Activated CD4-positive, alpha-beta T cell treated with anti-CD3 and anti-CD28 coated beads, Interleukin-10, Interleukin-2, amounts not matched to agents 100 ng/mL and 50 ng/mL, durations not matched to agents 16 hours and 8 hours (primary cell): ENCODE measurements at places on chromosomes 6 and 20.

DNA sequence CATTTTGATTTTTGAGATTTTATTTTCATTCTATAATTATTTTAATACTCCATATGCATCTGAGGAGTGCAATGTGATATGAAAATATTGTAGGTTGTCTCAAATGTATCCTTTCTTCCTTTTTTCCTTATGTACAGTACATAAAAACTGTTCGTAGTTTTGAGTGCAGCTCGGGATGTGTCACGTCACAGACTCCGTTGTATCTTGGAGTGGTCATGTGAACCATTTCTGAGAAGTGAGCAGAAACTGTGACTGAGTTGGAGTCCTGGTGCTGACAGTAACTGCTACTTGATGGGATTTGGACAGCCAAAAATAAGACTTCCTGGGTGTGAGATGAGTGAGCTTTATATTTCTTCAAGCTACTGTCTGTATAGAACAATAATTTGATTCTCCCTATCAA lies 761.4 kb upstream of the MAN1A1 start:
- DNase-seq: no peak

DNA sequence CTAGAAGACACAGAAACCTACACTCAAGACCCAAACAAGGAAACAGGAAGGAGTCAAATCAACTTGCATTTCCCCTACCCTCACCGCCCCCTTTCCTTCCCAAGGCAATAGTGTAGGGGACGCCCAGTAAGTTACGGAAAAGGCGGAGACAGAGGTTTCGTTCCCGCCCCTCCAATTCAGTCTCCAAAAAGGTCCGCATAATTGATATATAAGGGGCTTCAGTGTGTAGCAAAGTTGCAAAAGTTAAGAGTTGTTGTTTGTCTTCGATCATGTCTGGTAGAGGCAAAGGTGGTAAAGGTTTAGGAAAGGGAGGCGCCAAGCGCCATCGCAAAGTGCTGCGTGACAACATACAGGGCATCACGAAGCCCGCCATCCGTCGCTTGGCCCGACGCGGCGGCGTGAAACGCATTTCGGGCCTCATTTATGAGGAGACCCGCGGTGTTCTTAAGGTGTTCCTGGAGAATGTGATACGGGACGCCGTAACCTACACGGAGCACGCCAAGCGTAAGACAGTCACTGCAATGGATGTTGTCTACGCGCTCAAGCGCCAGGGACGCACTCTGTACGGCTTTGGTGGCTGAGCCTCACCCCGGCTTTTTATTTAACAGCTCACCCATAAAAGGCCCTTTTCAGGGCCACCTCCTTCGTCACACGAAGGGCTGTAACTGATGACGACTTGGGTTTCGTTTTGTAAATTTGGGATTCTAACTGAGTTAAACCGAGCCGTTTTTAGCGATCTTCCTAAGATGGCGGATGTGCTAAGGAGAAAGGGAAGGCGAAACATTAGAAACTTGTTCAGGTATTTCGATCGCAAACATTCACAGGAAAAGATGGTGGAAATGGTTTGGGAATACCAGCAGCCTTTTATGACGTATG lies 124.6 kb upstream of the BTN3A2 start:
- DNase-seq: peak; percentile 95

DNA sequence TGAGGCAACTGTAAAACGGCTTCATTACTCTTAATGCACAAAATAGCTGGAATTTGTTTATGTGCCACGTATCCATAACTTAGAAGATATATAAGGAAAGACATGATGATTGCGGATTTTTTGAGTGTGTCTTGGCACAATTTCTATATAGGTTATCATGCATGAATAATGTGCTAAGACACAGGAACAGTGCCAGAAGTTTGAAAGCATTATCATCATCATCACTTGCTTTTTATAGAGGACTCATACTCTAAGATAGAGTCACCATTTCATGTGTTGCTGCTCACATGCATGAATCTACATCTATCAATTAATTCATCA lies 113.4 kb downstream of the ELOVL4 start:
- DNase-seq: no peak

- DNase-seq: no peak
Observed at GRCh38 chr6:82795940-82796339, 269.7 kb downstream of the UBE3D start.

DNA sequence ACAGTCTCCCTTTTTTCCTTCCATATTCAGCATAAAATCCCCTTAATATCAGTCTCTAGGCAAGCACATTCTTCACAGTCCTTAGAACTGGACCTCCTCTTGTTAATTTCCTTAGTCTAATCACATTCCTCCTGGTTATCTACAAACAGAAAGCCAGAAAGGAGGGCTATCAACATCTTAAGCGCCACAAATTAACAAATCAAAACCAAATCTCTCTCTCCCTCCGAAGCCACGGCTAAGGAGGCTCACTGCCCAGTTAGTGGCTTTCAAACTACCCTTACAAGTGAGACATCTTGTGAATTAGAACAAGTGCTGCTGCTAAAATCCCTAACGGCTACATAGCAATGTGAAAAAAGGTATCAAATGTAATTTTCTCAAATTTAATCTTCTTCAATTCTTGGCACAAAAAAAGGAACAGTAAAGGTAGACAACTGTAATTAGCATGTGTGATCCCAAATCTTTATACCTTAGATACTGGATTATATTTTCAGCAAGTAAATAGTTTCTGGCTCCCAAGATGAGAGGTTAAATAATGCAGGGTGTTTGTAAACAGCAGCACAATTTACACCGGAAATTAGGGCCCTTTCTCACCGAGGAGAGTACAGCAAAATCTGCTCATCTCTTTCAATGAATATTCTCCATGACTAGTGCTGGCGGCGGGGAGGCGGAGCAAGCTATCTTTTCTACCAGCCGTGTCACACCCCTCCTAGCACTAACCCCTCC lies 1.4 kb upstream of the TRIM39 start:
- DNase-seq: peak; percentile 93

DNA sequence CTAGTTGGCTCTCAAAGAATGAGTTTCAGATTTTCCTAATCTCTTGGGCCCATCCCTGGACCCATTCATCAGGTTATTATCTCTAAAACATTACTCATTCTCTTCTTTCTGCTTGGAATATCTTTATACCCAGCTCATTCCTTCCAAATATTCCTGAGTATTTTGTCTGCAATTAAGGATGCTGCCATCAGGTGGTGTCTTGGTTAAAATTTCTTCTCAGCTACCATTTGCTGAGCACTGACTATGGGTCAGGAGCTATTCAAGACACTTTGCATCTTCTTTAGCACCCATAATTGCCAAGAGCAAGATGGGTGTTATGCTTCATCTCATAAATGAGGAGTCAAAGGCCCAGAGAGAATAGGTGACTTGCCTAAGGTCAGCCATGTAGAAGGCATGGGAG lies 8.4 kb downstream of the SUN5 start:
- no peak for DNase-seq
